ENCODE measurements at places on chromosomes 16 and 17.

DNA sequence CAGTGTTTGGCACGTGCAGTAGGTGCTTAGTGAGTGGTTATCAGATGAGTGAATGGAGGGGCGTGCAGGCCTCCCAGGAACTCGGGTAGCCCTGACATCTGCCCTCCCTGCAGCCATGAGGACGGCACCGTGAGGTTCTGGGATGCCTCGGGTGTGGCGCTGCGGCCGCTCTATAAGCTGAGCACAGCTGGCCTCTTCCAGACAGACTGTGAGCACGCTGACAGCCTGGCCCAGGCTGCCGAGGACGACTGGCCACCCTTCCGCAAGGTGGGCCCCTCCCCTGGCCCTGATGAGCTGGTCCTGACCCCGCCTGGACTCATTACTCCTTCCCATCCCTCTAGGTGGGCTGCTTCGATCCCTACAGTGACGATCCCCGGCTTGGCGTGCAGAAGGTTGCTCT lies 11.1 kb downstream of the LLGL1 start:
- no peak for DNase-seq

DNA sequence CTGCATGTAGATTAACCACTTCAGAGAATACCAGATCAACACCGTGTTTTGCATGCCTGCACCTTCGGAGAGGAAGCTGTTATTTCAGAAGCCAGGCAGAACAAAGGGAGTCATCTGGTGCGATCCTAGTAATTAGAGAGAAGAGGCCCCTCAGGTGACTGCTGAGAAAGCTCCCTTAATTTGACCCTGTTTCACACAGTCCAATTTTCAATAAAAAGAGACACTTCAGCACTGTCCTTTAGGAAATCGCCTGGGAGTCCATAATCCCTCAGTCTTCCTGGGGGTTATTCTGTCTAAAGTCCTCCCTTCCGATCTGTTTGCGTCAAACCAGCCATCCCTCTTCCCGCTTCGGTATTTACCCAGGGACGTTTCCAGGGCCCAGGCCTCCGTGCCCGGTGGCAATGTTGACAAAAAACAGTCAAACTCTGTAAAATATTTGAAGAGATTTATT lies 23.4 kb upstream of the TNRC6C start:
- no peak for DNase-seq

- no peak for DNase-seq
These were observed 114.6 kb upstream of the MED13 start for GRCh38 chr17:62179525-62180161.

DNA sequence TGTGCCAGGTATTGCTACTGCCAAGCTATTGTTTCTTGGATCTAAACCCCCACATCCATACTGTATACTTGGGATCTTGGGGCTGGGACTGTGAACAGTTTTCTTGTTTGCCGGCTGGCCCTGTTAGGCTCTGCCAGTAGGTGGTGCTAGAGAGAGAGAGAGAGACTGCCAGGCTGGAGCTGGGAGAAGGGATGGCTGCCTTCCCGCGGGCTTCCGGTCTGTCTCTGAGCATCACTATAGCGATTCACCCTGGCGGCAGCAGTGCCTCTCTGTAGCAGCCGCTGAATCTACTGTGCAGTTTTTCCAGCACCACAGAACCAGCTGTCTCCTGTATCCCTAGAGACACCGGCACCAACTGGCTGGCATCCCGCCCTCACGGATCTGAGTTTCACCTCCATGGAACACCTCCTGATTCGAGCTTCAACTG lies 201.2 kb downstream of the UTP18 start:
- DNase-seq = peak; percentile 86

- DNase-seq = no peak
These were observed 1.6 kb downstream of the XYLT1 start for GRCh38 chr16:17469011-17469740.

DNA sequence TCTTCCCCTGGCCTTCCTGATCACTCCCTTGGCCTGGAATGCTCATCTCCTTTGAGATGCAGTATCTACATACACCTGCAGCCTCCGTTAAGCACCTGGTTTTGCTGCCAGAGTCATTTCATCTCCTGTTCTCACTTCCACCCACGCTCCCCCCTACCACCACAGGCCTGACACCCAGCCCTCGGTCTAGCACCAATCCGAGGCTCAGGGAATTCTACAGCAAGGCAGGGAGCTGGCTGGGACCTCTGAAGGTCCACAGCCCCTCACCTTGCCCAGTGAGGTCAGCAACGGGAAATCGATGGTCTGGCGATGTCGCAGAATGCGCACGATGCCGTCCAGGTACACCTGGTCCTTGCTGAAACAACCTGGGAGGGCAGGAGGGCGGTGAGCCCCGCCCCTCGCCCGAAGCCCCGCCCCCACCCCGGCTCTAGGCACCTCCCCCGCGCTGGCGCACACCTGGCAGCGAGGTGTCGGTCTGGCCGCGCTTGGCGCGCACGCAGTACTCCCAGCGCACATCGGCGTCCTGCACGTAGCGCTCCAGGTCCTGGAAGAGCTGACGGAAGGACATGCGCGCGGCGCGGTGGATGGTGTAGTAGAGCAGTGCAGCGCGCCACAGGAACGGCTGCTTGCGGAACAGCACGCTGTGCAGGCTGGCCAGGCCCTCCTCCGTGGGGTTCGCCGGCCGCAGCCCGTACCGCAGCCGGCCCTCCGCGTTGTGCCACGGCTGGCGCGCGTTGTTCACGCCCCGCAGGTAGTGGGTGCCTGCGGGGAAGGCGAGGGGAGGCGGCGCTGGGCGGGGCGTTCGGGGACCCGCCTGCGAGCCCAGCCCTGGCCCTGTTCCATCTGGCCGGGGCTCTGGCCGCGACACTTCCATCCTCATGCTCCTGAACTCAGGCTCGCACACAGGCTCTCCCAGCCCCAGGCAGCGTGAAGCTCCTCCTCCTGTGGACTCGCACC lies 5.7 kb downstream of the MATCAP1 start:
- no peak for DNase-seq

GRCh38 chr17:35791681-35792350 lies 3.6 kb downstream of the MMP28 start:
- DNase-seq = no peak

DNA sequence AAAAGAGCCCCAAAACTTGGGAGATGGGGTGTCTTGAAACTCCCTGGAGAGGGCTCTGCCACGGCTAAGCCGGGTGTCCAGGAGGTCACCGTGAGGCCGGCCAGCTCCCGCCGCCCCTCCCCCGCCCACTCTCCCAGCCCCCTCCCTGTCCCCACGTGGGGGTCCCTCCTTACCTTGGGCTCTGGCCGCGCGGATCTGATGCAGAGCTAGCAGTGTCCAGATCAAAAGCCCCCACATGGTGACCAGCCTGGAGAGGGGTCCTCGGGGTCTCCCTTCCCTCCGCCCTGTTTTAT lies 447 bp downstream of the SDK2 start:
- DNase-seq = no peak

DNA sequence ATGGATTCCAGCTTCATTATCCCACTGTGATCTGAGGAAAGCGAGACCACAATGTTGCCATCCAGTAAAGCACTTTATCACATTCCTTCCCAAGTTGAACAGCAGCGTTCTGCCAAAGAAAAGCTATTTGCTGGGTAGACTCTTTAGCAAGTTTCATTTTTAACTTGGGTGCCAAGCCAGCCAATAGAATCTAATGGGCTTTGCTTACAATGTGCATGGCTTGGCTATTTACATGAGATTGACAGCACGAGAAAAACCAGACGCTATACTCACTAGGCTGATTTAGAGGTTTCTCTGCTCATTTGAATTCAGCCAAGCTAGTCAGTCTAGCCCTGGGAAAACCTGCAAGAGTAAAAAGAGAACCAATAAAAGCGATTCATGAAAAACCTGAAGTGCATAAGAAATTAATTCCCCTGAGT lies 108.9 kb downstream of the CDH13 start:
- DNase-seq = no peak

- no peak for DNase-seq
These were observed 13.4 kb downstream of the CMC2 start for GRCh38 chr16:80993307-80993706.

DNA sequence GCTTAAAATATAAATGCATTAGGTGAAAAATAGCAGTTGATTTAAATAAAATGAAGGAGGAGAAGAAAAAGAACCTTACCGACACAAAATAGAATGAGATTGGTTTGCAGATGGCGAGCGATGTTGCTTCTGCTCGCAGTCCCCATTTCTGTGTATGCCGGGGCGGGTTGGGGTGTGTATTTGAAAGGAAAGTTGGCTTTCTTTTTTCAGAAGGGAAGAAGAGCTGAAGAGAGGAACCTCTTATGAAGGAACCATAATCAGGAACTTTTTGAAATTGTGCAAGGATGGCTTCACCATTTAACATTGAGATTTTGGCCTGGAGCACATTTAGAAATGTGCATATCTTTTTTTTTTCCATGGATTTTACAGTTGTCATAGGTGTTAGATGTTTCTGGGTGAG lies at the start of gene IGSF6:
Gene IGSF6 (minus strand): TSS at position 156 of the 400 bp plus-strand sequence. CDS start 10 bp downstream, at position 146.
- DNase-seq = no peak

GRCh38 chr16:75621170-75621477 lies 2.0 kb downstream of the ADAT1 start:
- no peak for DNase-seq

DNA sequence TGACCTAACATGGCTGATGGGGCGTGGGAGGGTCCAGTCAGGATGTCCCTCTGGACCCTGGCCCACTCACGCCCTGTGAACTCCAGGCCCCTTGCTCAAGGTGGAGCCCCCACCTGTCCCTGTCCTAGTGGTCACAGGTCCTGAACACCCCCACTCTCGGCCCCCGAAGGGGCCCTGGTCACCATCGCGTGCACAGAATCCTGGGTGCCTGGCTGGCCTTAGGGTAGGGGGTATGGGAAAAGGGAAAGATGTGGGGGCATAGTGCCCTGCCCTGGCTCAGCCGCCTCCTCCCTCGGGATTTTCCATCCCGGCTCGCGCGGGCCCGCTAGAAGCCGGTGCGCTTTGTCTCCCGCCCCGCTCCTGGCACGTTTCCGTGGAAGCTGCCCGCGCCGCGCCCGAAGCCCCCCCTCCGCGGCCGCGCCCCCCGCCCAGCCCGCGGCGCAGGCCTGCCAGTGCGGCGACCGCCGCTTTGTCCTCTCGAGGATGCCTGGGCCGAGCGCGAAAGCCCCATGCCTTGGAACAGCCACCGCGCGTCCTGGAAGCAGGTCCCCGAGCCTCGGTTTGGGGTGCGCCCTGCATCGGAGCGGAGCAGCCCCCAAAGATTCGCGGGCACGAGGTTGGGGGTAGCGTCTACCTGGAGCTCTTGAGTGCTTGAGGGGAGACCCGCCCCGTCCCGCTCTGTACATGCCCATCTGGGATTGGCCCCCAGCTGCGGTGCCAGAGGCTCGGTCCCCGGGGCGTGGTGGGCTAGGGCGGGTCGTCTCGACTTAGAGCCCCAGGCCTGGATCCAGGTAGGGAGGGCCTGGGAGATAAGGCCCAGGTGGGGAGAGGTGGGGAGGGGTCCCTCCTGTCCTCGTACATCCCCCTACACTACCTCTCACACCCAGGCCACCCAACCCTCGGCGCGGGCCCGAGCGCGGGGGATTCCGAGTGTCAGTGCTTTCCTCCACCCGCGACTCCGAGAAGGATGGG lies 1.3 kb downstream of the SMPD3 start:
- DNase-seq = no peak

GRCh38 chr16:52440248-52440647 lies 106.7 kb downstream of the TOX3 start:
- DNase-seq = no peak

- DNase-seq = no peak
These were observed 2.0 kb downstream of the TTYH2 start for GRCh38 chr17:74215342-74215727.

DNA sequence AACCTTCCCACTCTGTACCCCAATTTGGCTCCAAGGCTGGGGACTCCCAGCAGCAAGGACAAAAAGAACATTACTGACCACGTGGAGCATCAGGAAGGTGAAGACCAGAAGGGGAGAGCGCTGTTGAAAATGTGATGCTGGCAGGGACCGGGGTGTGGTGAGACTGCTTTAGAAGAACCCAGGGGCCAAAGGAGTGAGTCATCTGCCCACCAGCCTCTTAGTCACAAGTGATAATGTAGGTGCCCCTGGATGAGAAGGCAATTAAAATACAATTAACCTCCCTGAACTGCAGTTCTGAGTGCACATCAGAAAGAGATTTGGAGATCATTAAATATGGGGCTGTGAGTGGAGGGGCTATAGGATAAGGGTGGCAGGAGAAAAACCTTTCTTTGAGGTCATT lies 366.6 kb upstream of the CCL2 start:
- DNase-seq = no peak

DNA sequence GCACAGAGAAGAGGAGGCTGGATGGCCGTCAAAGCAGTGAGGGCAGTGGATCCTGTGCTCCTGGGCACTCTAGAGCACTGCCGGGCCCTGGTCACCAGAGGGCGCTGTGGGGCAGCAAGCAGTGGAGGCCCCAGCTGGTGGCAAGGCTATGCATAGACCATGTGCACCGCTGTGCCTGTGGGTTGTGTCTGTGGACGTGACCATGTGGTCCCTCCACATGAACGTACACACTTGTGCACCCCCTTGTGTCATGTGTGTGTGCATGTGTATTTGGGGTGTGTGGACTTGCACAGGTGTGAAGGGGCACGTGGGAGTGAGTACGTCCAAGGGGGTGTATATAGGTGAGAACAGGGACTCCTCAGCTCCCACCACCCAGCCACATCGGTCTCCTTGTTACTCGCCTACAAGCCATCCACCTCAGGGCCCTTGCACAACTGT lies 4.4 kb upstream of the MAP2K3 start:
- peak; percentile 97 for DNase-seq

- DNase-seq = no peak
These were observed 54.1 kb downstream of the FTO start for GRCh38 chr16:53757971-53758609.

GRCh38 chr17:58083491-58084316 lies 485 bp downstream of the DYNLL2 start:
- DNase-seq = peak; percentile 88

GRCh38 chr17:18377437-18378204 lies at the start of gene EVPLL:
Gene EVPLL, plus strand, starts transcription at chr17:18377778. Its CDS starts 3,160 bp downstream, at chr17:18380938.
- peak; percentile 83 for DNase-seq

Measured in posterior vena cava (tissue), 2 donors.